Renal cortex interstitium (tissue), 15 donors: ENCODE measurements at places on chromosomes 4 and X. TPM values are rescaled to one million over a fixed set of nuclear protein-coding genes. Genes with fewer than 3 reads are reported as not detected.

GRCh38 chrX:118373538-118373937, 27.6 kb downstream of the WDR44 start:
- DNase-seq = no peak

DNA sequence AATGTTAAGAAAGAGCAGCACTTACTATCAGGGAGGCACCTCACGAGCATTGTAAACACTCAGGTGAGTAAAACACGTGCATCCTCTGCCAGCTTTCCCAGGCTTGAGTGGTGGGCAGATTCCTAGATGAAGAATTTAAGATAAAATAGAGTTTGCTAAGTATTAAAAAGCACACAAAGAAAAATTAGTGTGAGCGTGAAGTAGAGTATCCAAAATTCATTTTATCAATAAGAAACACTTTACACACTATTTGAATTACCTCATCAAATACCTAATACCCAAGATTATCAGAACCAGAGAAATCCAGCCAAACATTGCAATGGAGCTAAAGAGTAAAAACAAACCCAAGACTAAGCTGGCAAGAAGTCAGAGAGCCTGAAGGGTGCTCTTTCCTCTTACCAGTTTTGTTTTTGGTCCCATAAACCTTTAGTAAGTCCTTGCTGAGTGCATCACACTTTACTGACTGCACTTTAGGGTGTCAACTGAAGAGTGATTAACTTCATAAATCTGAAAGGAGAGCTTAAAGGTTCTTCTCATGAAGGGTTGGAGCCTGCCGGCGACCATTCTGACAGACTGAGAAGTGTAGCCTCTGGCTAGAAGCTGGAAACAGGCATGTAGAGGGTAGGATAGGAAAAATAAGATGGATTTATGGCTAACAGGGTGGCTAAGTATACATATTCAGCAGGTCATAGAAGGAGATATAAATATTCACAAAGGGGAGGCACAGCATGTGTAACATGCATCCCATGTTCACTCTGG, 151.1 kb downstream of the SLC7A11 start:
- DNase-seq = no peak

GRCh38 chrX:95764972-95765451, 919.6 kb upstream of the DIAPH2 start:
- DNase-seq = peak; percentile 30

GRCh38 chrX:153055871-153056749, at the start of gene PNMA3:
PNMA3 (plus strand) TSS chrX:153056470; CDS start chrX:153057056, 586 bp downstream.
- no peak for DNase-seq

DNA sequence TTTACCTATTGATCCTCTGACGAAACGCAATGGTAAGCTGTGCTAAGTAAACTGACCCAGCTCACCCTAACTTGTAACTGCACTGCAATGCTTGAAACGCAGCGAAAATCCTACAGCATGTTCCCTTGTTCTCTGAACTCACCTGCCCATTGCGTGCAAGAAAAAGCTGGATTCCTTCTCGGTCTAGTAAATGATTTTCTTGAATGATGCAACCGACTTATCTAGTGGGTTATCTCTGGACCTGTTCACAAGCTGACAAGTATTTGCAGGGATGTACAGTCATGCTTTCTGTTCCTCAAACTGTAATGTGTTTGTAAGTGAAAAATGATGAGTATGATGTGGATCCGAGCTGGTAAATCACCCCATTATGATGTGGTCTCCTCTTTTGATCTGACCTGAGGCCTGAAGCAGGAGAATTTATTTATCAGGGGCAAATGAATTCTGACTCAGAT, 140.1 kb downstream of the BTC start:
- no peak for DNase-seq

DNA sequence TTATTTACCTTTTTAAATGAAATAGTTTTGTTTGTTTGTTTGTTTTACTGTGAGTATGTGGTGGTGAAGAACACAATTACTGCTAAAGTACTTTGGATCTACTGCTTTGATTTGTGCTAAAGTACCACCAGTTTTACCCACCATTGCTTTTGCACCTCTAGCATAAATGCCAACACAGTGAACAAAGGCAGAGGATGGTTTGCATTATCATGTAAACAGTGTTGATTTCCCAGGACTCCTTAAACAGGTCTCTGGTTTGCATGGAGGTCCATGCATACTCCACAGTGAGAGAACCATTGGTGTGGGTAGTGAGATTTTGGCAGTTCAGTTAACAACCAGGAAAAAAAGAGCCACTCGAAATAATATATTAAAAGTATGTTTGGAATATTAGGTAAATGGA, 11.0 kb downstream of the FAT4 start:
- no peak for DNase-seq

DNA sequence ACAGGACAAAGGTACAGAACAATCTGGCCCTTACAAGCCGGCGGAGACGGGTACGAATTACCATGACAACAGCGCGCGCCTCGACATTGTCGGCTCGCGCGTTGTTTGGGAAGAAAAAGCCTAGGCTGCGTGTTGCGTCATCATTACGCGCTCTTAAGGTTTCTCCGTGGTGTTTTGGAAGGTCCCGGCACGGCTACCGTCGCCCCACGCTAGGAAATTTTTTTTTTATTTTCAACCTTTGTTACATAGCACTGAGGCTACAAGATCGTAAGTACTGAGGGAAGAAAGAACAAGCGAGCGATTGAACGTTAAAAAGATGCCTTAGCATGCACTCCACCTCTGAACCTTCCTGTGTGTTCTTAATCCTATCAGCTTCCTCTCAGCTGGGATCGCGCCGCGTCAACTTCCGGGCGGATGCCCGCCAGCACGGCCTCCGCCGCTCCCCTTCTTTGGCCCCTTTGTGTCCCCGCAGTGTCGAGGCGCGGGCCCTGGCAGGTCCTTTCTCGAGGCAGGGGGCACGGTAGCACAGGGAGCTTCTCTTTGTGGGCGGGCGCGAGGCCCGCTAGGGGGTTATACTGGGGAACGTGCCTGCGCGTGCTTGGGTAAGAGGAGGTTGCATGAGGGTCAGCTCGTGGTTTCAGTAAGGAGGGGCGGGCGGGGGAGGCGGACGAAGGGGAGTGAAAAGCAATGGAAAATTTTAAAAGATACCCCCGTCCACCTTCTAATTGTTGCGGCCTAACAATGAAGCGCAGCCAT, at the start of gene SMARCAD1:
SMARCAD1 (plus strand) TSS at position 397 of the 756 bp plus-strand sequence. CDS start 530 bp downstream, outside the sequence.
- DNase-seq = peak; percentile 97

DNA sequence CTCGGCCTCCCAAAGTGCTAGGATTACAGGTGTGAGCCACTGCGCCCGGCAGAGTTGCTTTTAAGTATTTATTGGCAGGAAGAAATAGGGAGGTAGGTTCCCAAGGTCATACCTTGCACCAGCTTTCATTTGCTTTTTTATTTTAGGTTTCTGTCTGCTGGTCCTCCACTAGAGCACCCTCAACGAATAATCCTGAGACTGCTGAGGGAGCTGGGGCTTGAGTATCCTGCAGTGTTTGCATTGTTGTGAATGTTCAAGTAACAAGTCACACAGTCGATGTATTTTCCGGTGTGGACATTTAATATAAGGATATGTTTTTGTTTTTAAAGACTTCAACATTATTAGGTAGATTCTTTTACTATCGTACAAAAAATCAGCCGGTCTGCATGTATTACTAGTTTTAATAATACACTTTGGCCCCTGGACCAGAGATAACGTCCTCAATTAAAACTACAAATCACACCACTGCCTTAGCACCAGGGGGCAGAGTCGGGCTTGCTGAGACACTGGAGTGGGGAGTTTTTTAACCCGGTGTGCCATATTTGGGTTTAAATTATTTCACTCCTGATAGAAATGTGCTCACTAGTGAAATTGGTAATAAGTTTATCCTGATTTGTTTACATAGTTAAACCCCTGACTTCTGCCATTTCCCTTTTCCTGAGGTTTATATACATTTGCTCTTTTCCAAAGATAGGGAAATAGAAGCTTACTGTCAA, 11.6 kb downstream of the SMIM20 start:
- no peak for DNase-seq

DNA sequence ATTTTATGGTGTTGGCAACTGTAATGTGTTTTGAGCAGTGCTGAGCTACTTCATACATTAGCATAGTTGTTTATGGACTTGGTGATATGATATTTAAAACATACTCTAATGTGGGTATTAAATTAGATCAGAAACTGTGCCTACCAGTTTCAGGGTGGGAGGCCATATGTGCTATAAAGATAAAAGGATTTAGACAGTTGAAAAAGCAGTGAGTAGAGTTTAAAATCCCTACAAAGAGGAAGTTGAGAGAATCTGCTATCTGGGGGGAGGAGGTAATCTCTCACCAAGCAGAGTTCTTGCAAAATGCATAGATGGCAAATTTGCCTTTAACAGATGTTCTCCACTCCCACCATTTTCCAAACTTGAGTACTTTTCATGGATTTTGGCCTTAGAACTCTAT, 154.5 kb downstream of the SPOCK3 start:
- no peak for DNase-seq

GRCh38 chr4:95508421-95508820, 40.4 kb downstream of the UNC5C start:
- DNase-seq = no peak

GRCh38 chrX:8913655-8914409, 112.6 kb upstream of the FAM9A start:
- no peak for DNase-seq

DNA sequence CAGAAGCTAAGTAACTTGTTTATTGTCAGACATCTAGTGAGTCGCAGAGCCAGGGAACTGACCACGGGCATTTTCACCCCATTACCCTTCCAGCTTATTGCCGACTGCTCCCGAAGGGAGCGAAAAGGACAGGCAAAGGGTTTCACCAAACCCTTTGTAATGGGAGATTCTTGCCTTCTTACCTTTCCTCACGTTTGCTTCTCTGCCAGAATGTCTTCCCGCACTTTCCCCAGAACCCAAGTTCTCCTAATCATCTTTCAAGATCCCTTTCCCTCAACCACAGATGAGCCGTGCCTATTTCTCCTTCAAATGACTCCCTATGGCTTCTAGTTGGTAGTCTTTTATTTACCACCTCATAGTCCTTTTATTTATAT, 520 bp upstream of the SRP72 start:
- peak; percentile 3 for DNase-seq

GRCh38 chr4:85993641-85994040, 366.2 kb downstream of the MAPK10 start:
- DNase-seq = no peak

GRCh38 chrX:154540897-154541535, 5.6 kb downstream of the G6PD start:
- no peak for DNase-seq

GRCh38 chrX:66684196-66684595, 45.3 kb upstream of the EDA2R start:
- no peak for DNase-seq

DNA sequence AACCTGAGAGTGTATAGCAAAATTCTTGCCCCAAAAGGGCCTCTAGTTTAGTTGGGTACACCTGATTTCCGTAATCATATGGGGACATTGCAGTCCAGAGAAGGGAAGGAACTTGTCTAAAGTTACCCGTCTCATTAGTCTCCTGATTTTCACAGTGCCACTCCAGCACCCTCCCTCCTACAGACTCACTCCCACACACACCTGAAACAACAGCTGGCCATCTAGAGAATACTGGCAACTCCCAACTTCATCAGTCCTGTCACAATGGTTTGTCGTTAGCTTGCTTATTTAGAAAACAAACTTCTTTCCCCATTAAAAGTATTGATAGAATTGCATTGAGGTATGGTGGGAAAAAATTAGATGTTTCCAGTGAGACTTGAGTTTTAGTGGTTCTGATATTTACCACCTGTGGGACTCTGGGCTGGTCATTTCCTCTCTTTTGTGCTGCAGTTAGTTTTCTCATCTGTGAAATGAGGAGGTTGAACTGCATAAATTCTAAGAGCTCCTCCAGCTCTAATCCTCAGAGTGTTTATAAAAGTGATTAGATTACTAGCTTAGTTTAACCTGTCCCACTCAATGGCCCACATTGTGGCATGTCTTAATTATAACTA, 1.7 kb downstream of the IL13RA1 start:
- DNase-seq = no peak

GRCh38 chr4:123876671-123877101, 480.1 kb downstream of the SPRY1 start:
- DNase-seq = no peak

DNA sequence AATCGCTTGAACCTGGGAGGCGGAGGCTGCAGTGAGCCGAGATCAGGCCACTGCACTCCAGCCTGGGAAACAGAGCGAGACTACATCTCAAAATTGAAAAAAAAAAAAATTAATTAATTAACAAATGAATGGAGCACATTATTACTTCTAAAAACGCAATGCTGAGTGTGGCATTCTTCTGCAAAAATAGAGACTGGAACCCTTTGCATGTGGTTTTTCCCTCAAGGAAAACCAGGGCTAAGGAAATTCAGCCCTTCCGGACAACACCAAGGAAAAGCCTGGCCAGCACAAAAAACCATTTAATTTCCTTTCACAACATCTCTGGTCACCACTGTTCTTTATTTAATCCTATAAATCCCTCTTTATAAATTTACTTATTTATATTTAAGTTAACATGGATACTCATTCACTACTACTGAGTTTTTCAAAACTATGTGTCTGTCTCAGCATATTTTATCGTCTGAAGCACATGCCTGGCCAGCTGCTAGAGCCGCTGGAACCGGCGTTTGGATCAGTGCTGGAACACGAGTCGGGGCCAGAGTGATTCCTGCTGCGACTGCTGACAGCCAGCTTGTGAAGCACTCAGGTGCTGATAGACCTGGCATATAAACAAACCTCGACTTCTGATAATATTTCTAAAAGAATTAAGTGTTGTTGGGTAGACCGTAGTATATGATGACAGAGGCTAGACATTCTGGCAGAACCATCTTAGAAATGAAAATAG, 84.5 kb upstream of the WWC2 start:
- DNase-seq = no peak

DNA sequence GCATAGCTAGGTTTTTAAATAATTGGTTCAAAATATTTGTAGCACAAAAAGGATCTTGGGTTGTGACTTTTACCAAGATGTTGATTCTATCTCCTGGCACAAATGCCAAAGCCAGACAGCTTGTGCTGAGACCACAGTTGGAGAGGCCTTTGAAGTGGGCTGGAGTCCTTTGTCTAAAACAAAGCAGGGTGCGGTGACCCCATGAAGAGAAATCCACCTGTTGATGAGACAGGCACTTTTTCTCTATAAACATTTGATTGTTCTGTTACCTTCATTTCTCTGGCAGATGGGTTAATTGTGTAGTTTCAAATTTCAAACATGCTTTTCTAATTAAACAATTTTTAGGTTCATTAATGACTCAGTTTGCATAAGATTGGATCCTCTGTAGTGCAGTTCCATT, 56.7 kb downstream of the STOX2 start:
- DNase-seq = no peak

- no peak for DNase-seq
Measured at GRCh38 chr4:7429069-7429416, 5.7 kb downstream of the PSAPL1 start.

GRCh38 chrX:41386222-41386990, 52.4 kb downstream of the DDX3X start:
- no peak for DNase-seq

TMEM31 gene
- 1.2 TPM for polyA plus RNA-seq

USP17L12 gene
- not detected for polyA plus RNA-seq

ZDHHC15 gene
- polyA plus RNA-seq = 6.3 TPM

MSX1 gene
- polyA plus RNA-seq = 1.4 TPM

PRSS48 gene
- polyA plus RNA-seq = not detected

ZNF157 gene
- 1.0 TPM for polyA plus RNA-seq

RFC1 gene
- 71.1 TPM for polyA plus RNA-seq

GAB1 gene
- 39.9 TPM for polyA plus RNA-seq
